Astrocyte of the spinal cord (primary cell): ENCODE measurements at places on chromosomes 16 and 17.
A peak's percentile ranks its signal among the peaks of the same experiment; 100 is the strongest.

- DNase-seq = no peak
These were observed at the start of gene C1QTNF8 for GRCh38 chr16:1096169-1097082. Gene C1QTNF8, minus strand, starts transcription at chr16:1096244. Its CDS starts 1,322 bp downstream, at chr16:1094922.

GRCh38 chr16:76784530-76784929, 406.5 kb upstream of the MON1B start:
- DNase-seq = no peak

DNA sequence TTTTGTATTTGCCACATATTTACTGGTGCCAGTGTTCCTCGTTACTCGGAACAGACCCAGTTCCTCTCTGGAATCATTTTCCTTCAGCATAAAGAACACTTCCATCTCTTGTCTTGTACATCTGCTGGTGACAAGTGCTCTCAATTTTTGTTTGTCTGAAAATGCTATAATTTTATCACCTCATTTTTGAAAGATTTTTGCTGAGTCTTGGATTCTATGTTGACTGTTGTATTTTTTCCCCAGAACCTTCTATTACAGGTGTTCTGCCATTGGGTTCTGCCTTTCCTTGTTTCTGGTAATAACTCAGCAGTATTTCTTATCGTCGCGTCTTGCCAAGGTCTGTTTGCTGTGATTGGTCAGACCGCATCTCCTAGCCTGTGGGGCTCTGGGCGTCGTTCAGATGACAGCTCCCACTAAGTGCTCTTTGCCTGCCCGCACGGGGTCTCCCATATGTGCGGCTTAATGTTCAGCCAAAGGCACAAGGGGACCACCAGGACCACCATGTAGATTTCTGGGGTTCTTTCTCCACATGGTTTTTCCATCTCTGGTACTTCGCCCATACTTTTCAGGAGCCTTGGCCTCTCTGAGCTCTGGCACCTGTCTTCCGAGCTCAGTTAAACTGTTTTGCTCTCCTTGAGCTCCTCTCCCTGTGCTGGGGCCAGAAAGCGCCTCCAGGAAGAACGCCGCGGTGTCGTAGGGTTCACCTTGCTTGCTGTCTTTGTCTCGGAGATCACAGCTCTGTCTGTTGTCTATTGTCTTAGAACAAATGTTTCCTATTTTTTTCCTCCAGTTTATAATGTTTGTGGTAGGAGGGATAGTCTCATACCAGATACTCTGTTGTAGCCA, 80.0 kb downstream of the METRNL start:
- DNase-seq = no peak

- DNase-seq = peak; percentile 46
These were observed 1.1 kb downstream of the FOXL1 start for GRCh38 chr16:86579268-86580062.

- DNase-seq = no peak
These were observed 38.4 kb upstream of the CBFA2T3 start for GRCh38 chr16:89015271-89015859.

DNA sequence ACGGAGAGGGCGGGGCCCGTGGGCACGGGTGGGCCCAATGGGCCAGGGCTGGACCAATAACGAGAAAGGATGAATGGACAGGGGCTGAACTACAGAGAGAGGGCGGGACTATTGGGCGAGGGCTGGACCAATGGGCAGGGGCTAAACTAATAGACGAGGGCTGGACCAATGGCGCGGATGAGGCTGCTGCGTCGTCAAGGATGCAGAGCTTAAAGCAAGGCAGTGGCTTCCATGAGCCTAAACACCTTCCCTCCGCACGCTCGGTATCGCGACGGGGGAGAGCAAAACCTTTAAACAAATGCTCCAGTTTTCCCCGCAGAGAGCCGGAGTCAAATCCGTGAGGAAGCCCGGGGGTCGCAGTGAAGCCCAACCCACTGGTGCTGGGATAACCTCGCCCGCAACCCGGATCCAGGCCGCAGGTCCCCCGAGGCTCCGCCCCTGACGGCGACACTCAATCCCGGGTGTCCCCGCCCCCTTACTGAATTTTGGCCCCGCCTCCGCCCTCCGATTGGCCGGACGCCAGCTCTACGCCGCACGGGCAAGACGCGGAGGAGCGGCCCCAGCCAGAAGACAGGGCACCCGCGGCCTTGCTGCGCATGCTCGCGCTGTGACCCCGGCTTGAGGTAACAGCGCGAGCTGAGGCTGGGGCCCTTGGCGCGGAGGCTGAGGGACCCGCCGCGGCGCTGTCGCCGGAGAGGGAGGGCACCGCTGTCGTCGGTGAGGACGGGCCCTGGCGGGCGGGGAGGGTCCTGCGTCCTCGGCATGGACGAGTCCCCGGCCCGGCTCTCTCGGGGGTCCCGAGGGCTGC, at the start of gene FLYWCH2:
Gene FLYWCH2, plus strand, starts transcription at position 566 of the 808 bp plus-strand sequence. CDS start 13,235 bp downstream, outside the sequence.
- peak; percentile 99 for DNase-seq
